ENCODE measurements at places on chromosomes 11 and 22.
A peak's percentile ranks its signal among the peaks of the same experiment; 100 is the strongest.

DNA sequence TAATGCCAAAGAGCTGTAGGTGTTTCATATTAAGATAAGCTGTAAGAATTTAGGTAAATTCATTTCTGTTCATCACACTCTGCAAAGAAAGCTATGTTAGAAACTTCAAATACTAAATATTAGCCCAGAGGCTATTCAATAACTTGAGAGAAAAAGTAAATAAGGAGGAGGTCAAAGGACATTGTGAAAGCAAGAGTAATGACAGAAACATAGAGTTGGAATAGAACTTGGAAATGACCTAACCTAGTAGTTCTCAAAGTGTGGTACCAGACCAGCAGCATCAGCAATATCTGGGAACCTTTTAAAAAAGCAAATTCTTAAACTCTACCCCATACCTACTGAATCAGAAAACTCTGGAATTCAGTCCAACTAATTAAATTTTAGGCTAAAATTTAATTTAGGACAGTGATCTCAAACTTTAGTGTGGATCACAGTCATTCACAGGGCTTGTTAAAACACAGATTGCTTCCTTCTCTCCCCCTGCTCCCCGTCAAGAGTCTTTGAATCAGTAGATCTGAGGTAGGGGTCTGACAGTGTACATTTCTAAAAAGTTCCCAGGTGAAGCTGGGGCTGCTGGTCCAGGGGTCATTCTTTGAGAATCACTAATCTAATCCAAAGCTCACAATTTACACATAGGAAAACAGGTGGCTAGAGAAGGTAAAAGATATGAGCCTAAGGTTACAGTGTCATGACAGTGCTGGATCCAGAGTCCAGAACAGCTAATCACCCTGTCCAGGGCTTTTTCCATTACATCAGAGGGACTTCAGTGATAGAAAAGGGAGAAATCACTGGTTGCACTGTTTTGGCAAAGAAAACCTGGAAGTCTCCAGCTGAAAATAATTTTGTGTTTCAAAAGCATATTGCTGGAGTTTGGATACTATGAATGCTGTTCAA lies 241.1 kb downstream of the SOX6 start:
- DNase-seq, result no peak

GRCh38 chr11:4375431-4376140 lies 7.4 kb upstream of the OR52B4 start:
- no peak for DNase-seq

DNA sequence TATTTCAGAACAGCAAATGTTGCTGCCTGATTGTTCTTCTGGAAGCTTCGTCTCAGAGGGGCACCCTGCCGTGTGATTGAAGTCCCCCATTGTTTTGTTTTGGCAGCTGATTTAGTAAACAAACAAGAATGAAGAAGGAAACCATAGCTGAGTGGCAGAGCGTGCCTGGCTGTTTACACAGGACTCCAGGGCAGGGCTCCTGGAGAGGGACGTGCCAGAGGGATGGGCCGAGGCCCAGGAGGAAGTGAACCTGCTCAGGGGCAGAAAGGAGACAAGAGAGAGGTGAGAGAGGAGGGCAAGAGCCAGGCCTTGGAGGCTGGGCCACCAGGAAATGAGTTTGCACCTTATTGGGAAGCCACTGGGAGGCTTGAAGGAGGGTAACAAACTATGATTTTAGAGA lies 85.5 kb upstream of the B3GAT1 start:
- DNase-seq, result no peak

DNA sequence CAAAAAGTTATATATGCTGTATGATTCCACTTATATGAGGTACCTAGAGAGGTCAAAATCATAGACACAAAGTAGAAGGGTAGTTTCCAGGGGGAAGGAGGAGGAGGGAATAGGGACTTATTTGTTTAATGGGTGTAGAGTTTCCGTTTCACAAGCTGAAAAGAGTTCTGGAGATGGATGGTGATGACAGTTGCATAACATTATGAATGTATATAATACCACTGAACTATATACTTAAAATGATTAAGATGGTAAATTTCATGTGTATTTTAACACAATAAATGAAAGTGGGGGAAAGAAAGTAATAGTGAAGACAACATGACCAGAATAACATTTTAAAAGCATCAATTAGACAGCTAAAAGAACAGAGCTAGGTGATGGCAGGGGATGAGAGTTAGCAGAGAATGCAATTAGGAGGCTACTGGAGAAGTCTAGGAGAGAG lies 51.2 kb downstream of the MRTFA start:
- DNase-seq, result no peak

- DNase-seq, result no peak
These were observed 2.6 kb upstream of the UCP3 start for GRCh38 chr11:74011360-74012073.

- DNase-seq, result no peak
These were observed 43.1 kb upstream of the NAV2 start for GRCh38 chr11:19669511-19669910.

- no peak for DNase-seq
These were observed 1.9 kb upstream of the ANO9 start for GRCh38 chr11:443542-444199.

DNA sequence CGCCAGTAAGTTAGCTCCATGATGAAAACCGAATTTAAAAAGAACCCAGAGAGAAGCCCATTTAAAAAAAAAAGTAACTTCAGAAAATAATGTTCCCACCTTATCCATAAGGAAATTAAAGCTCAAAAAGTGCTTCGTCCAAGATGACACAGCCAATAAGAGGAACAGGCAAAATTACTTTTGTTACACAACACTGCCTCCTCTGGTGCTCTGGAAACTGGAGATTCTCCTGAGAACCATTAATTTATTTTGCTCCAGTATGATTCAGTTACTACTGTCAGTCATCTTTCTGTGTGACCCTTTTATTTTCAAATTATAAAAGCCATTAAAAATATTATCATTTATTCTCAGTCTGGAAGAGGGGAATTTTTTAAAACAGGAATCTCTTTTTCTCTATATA lies 2.0 kb downstream of the IFT27 start:
- no peak for DNase-seq

GRCh38 chr11:117633976-117634755 lies 162.8 kb downstream of the DSCAML1 start:
- DNase-seq, result no peak

DNA sequence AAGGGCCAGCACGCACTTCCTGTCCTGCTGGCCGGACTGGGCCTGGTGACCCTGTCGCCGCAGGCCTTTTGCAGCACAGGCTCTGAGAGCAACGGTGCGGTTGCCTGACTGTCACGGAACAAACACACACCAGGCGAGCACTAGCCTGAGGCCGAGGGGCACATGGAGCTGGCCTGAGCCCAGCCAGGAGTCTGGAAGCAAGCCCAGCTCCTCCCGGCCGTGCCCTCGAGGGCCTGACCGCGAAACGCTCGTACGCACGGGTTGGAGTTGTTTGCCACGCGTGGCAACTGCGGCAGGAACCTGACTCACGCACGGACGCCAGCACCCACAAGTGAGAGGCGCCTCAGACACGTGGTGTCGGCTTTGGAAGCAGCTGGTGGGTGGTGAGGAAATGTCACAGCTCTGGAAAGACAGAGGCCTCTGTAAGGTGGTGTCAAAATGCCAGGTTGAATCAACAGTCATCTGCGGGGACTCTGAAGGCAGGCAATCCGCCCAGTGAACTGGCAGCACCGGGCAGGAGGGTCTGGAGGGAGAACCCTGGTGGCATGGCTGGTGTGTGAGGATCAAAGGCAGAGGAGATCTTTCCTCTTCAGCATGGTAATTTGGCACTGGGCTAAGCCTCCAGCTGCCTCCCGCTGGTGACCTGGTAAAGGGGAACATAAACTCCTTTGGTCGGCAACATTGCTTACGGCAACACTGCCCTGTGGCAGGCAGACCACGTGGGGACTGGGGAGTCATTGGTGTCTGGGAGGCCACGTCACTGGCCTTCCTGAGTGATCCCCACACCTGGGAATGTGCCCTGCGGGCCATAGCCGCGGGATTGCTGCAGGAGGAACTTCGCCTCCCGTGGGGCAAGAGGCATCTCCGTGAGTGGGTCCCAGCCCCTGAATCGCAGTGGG lies 15.3 kb upstream of the IL17REL start:
- DNase-seq, result no peak

- DNase-seq, result peak; percentile 73
These were observed 30.6 kb downstream of the PRDM11 start for GRCh38 chr11:45176996-45177395.

- DNase-seq, result no peak
These were observed 19.0 kb downstream of the CHST1 start for GRCh38 chr11:45646275-45646927.

DNA sequence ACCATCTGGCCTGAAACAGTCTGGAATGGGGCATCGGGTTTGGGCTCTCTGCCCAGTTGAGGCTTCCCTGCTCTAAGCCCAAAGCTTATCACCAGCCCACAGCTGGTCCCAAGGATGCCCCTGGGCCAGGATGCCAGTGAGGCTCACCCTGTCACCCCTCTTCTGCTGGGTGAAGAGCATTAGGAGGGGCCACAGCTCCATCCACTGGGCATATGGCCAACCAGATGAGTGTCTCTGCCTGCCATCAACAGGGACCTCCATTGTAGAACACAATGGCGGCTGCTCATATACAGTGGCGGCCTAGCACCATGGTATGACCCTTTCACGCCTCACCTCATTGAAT lies 5.6 kb downstream of the CHST1 start:
- no peak for DNase-seq

GRCh38 chr11:76588455-76589325 lies 81.9 kb downstream of the LRRC32 start:
- no peak for DNase-seq

DNA sequence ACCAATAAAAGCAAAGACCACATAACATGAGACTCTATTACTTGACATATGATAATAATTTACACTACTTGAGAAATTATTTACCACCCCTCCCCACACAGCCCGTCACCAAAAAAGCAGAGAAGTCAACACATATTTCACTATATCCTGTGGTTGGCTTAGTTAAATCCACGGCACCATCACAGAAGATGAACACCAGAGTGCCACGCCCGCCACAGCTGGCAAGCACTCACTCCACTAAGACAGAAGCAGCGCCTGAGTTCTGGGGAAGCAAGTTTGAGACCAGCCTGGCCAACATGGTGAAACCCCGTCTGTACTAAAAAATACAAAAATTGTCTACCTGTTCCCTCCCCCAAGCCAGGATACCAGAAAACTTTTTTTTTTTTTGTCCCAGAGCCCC lies 53.1 kb downstream of the PACSIN2 start:
- no peak for DNase-seq

GRCh38 chr22:46287873-46288751 lies 8.6 kb upstream of the GTSE1 start:
- no peak for DNase-seq

GRCh38 chr11:47136327-47136726 lies 40.4 kb downstream of the ARFGAP2 start:
- no peak for DNase-seq

GRCh38 chr11:78202733-78203167 lies 14.0 kb downstream of the USP35 start:
- DNase-seq, result no peak

DNA sequence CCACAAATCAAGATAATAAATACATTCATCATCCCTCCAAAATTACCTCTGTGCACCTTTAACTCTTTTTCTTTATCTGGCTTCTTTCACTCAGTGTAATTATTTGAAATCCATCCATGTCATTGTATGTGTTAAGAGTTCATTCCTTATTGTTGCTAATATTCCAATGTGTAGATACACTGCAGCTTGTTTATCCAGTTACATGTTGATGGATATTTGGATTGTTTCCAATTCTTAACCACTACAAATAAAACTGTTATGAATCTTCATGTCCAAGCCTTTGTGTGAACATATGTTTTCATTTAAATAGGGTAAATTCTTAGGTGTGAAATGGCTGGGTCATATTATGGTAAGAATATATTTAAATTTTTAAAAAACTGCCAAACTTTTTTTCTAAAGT lies 323.3 kb upstream of the NCAM1 start:
- peak; percentile 62 for DNase-seq

GRCh38 chr11:119011476-119012053 lies 6.6 kb downstream of the RPS25 start:
- no peak for DNase-seq

- no peak for DNase-seq
These were observed 147.1 kb downstream of the WT1 start for GRCh38 chr11:32288276-32288675.

DNA sequence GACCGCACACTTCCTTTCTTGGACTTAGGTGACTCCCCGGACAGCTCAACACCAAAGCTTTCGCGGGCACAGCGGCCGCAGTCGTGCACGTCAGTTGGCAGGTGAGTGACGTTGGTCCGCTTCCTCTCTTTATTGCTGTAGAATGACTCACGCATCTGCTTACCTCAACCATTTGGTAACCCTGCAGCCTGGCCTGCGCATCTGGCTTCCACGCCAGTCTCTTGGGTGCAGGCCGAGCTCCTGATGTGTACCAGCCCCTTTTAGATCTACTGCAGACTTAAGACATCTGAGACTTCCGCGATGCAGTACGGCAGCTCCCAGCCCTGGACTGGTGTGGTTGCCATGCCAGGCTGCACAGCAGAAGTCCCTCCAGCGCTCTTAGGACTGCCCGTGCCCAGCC lies 12.4 kb upstream of the TRMU start:
- no peak for DNase-seq

DNA sequence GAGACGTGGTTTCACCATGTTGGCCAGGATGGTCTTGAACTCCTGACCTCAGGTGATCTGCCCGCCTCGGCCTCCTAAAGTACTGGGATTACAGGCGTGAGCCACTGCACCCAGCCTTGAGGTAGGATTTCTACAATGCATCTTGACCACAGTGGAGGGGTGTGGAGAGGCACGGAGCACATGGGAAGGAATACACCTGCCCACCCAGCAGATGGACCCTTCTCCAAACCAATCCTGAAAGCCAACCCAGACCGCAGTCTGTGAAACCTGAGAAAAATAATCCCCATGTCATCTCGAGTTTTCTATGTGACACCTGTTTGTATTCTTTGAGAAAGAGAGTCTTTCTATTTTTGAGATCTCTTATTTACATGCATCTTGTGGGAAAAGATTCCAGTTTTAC lies 32.5 kb downstream of the LGR4 start:
- DNase-seq, result no peak

DNA sequence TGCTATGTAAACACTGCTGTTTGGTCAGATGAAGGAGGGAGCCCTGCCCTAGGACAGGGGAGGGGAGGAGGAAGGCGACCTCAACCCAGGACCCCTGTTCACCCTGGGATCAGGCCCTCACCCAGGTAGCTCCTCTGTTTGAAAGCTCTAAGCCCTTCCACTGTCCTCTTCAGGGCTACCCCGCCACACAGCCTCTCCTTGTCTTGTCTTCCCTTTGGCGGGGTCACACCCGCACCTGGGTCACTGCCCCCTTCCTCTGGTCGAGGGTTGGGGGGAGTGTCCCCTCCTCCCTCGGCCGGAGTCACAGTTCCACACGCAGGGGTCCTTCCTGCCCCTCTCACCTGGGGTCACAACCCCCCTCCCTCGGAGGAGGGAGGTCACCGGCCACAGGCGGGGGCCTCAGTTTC lies 463 bp upstream of the PTPMT1 start:
- DNase-seq, result no peak

GRCh38 chr22:38062791-38063190 lies 5.6 kb downstream of the PICK1 start:
- DNase-seq, result no peak

Data from NCI-H446 treated with DMSO at 0.1 percent for 48 hours (cell line).